ENCODE measurements at places on chromosomes 3 and 15.
A peak's percentile ranks its signal among the peaks of the same experiment; 100 is the strongest.

DNA sequence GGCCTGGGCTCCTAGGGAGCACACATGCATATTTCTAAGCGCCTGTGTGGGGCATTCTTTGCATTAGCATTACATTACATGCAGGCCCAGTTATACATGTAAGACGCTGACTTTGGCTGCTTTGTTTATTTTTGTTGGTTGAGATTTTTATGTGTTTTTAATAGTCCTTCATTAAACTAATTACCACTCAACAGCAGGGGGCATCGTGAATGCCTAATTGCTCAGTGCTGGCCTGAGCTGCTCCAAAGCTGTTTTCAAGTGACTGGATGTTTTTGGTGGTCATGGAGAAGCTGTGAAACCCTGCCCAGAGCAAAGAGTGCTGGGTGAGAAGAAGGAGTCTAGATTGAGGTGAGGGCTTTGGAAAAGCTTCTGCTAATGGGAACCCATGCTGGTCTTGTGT, 41.5 kb downstream of the GPD1L start:
- DNase-seq, result no peak

GRCh38 chr3:128707928-128708494, 18.0 kb upstream of the RAB7A start:
- DNase-seq, result no peak

DNA sequence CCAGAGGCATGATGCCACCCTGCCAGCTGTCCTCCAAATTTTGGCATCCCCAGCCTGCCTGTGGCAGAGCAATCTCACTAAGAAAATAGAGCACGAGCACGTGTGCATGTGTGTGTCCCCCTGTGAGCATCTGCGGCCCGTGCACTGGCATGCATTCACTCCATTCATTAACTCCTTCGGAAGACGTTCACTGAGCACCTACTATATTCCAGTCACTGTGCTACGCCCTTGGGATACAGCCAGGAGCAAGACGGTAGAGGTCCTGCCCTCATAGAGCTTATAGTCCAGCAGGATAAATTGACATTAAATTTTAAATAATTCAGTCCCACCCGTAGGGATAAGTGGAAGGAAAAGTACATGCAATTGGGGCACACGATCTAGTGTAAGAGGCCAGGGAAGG, 40.0 kb upstream of the HES1 start:
- no peak for DNase-seq

DNA sequence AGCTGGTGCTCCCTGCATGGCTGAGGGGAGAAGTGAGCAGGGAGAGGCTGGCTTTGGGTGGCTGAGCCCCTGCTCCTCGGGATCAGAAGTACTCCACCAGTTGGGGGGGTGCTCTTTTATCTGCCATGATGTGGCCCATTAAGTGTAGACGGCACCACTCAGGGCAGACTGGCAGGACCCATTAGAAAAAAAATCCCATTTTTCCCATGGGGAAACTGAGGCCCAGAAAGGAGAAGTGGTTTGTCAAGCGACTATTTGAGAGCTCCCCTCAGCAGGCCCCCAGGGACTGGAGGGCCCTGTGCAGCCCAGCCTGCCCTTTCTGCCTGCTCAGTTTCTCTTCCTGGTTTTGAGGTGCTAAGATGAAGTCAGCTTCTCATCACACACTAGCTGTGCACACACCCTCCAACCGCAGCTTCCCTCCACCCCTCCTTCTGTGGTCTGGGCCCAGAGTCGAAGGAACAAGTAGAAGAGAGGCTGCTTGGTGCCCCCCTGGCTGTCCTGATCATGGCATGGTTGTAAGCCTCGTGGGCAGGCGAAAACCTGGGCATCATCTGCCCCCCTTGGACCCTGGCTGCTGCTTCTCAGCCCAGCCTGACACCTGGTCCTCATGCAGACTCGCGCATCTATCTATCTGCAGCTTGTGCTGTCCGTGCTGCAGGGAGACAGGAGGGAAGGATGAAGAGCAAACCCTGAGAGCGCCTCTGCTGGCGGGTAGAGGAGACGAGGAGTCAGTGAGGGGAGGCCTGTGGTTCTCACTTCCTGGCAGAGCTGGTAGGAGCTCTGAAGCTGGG, 5.6 kb downstream of the CSK start:
- DNase-seq, result peak; percentile 80

- DNase-seq, result no peak
These were observed 8.0 kb downstream of the SENP2 start for GRCh38 chr3:185594073-185594472.

- no peak for DNase-seq
These were observed 80.7 kb upstream of the ALDH1L1 start for GRCh38 chr3:126261037-126261436.

GRCh38 chr3:99500485-99500884, 137.9 kb upstream of the COL8A1 start:
- DNase-seq, result no peak

GRCh38 chr15:35142578-35142977, 57.5 kb upstream of the NANOGP8 start:
- no peak for DNase-seq

DNA sequence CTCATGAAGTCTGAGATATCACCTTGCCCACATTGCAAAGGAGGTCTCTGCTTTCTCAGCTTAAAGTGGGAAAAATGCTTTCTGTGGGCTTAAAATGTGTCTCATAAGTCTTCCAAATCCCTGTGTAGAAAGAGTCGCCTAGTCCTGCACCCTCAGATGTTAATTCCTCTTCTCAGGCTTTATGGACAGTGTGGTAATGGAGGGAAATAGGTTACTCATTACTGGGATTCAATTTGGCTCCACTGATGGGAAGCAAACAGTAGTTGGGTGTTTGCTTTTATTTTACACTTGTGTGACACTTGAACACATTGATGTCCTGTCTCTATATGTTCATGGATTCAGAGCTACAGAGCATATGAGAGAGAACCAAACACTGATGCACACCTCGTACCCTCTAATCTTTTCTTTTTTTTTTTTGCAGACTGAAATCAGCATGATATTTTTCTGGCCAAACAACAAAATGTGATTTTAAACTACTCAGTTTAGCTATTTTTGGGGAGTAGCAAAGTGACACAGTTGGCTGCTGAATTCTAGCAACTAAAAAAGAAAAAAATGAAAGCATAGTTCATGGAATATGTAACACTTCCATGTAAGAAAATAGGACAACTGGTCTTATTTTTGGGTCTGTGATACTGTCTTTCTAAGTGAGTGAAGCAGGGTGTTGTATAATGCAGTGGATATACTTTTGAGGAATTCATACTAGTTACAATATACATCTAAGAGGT, 8.6 kb downstream of the PTPRG start:
- no peak for DNase-seq

GRCh38 chr3:11576453-11576852, 67.3 kb downstream of the VGLL4 start:
- DNase-seq, result no peak

DNA sequence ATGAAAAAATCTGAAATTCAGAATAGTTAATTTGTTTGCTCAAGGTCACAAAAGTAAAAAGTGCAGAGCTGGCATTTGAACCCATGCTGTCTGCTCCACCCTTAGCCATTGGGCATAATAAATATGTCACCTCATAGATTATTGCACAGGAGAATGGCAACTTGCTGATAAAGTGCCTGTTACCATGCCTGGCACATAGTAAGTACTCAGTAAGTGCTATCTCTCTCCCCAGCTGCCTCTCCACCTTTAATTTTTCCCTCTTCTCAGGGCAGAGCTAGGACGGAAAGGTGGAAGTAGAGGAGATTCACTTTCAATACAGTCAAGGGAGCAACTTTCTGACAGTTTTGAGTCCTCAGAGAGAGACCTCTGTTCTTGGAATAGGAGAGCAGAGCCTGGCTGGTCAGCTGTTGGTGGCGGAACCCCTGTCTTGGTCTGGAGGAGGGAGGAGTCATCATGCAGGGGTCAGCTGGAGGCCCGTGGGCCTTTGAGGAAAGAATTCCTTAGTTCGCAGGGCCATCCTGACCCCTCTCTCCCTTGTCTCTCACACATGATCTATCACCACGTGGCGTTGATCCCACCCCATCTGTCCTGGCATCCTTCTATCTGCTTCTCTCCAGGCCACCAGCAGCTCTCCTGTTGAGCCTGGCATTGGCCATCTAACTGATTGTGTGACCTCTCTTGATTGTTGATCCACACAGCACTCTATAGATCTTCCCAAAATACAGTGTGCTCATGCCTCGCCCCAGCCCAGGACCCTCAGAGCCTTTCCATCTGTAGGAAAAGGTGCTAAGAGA, 149.3 kb downstream of the RPLP1 start:
- DNase-seq, result no peak

GRCh38 chr15:96598514-96598913, 268.0 kb downstream of the NR2F2 start:
- no peak for DNase-seq

- no peak for DNase-seq
These were observed 2.0 kb downstream of the ATP10A start for GRCh38 chr15:25860885-25861866.

- no peak for DNase-seq
These were observed 91.8 kb downstream of the THBS1 start for GRCh38 chr15:39672666-39673065.

DNA sequence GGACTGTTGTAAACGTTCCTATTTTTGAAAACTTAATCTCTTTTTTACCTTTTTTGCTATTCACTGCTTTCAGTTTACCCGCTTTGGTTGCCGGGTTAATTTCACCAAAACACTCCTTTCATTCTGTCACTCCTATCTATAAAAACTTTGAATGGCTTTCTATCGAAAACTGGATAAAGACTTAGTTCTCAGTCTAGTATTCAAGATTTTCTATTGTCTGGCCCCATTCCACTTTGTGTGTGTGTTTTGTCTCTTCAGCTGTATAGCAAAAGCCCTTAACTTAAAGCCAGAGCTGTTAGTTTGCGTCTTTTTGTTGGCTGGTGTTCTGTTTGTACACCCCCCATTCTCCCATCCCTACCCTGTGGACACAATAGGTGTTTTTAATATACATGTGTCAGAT, 7.5 kb downstream of the PIAS1 start:
- DNase-seq, result no peak

DNA sequence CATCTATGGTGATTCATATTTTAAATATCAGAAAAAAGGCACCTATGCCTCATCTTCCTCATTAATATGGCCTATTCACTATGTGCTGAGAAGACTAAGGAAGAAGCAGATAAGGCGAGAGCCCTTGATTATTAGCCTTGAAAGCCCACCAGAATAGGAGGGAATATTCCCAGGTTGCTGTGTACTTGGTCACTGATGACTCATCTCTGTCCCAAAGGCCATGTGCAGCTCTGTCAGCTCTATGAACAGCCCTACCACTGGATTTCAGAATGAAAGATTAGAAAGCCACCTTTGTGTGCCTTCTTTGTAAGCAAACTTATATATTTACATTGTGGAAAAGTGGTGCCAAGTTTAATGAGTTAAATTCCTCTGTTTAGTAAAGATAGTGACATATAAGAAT, 211.5 kb downstream of the NFKBIZ start:
- no peak for DNase-seq

DNA sequence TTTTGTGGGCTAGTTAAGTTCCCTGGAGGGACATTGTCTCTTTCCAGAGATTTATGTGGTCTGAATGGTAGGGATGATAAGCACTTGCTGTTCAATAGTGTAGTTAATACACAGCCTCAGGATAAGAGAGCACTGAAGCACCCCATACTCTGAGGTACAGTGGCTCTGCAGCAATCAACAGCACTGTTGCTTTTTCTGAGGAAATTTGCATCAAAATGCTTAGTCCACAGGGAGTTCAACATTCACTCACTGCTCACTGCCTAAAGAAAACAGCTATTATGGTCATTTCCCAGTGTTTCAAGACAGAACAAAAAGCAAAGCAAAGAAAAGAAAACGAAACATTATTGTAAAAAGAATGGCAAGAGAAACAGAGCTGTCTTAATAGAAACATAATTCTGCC, 441.9 kb downstream of the PLOD2 start:
- no peak for DNase-seq

- DNase-seq, result peak; percentile 57
These were observed 70.5 kb upstream of the ATP10A start for GRCh38 chr15:25933456-25934158.

DNA sequence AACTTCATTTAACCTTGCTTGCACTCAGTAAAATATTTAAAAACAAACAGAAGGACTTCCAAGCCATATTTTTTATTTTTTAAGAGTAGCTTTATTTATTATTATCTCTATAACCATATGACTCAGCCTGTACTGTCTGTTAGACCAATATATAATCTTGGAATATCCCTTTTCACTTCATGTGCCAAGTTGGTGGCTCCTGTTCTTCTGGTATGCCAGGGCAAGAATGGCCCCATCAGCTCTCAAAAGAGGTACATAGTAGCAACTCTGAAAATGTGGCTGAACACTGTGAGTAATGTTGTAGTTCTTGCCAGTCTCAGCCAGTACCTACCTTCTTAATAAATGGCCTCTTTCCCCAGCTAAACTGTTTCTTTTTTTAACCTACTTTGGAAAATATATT, 257.0 kb upstream of the UBE2E1 start:
- DNase-seq, result no peak

GRCh38 chr15:97966924-97967620, 6.6 kb downstream of the ARRDC4 start:
- no peak for DNase-seq

- DNase-seq, result no peak
These were observed 740 bp upstream of the NSMCE3 start for GRCh38 chr15:29270169-29270955.

DNA sequence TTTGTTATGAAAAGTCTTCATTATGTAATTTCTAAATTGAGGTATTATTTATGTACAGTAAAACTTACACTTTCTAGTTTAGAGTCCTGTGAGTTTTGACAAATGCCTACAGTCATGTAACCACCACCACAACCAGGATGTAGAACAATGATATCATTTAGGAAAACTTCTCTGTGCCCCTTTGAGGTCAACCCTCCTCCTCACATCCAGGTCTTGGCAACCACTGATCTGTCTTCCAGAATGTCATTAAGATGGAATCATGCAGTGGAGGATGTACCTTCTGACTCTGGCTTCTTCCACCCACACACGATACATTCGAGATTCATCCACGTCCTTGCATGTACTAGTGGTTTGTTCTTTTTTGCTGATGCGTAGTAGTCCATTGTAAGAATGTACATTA, 23.2 kb downstream of the MINAR1 start:
- DNase-seq, result no peak

DNA sequence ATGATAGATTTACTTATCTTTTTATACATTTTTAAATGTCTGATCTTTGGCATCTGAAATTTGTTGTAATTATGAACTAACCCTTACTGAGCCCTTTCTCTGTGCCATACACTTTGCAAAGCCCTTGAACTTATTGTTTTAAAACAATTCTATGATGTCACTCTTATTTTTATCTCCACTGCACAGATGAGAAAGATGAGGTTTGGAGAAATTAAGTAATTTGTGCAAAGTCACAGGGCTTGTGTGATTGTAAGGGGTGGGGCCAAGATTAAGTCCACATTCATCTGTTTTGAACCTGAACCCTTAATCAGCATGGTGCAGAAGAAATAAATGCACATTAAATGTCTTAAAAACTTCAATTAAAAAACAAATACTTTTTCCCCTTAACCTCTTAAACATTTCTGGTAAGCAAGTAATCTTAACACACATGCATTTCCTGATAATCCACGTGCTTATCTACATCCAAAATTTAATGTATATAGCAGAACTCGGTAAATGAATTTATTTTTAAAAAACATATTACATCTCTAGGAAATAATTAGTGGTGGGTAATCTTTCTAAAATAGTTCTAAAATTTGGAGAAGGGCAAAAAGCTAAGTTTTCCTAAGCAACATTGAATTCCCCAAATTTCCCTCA, 189.8 kb upstream of the TBC1D5 start:
- no peak for DNase-seq
